Hypothalamus (tissue), 51 donors: ENCODE measurements at places on chromosomes 7 and 10.

DNA sequence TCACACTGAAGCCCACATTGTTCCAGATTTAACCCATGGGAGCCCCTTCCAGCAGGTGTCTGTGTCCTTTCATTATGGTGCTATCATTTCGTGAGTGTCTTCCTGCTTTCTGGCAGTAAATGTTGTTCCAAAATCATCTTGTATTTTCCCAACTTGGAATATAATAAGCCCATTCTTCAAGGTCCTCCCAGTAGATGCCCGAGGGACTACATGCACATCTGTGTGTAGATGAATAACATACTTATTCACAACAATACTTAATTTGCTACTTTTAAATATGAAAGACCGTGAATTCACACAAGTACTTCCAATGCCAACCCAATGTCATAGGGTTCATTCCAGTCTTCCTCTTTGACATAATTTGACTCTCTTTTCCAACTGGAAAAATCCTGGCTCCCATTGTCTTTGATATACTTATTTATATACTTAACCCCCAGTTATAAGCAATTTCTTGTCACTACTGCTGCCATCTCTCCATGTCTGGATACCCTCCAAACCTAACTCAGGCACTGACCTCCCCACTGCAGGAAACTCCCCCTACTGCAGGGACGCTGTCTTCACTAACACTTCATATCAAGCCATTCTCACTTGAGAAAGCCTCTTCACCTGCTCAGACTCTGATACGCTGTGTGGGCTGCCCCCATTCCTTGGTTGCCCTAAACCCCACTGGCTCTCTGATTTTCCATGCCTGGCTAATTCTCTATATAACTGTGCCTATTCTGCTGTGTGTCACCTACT, 1119.2 kb downstream of the CNTNAP2 start:
- DNase-seq = no peak

DNA sequence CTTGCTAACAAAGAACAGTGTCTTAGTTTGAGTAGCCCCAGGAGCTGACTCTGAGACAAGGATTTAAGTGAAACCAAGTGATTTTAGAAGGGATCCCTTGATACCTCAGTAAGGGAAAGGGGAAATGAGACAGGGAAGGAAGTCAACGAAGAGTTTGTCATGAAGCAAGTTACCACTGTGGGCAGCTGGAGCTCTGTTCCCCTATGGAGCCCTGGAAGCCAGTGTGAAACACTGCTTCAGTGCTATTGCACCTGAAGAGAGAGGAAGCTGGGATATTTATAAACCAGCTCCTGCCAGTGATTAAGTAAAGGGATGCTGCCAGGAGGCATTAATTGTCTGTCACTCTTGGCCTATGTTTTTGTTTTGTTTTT, 58.9 kb upstream of the WAPL start:
- no peak for DNase-seq

DNA sequence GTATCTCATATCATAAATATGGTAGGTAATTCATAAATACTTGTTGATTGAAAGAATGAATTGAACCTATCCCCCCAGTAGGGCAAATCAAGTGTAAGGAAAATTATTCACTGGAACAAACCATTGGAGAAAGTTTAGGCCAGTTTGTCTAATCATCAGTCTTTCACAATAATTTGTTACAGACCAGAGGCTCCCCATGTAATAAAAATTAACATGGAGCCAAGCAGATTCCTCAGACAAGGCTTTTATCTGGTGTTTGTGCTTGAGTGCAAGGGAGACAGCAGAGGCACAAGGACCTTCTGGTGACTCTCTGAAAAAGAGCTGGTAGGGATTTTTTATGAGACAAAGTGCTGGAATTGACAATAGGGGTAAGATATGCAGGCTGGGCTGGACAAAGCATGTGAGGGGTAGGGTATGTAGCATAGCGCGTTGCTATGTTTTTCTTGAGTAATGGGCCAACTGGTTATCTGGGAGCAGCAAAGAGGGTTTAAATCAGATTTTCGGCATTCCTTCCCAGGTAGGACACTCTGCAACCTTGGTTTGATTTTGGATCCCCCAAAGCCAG, 7.8 kb upstream of the PANK1 start:
- no peak for DNase-seq

- no peak for DNase-seq
Observed at GRCh38 chr7:138625849-138626230, 75.3 kb downstream of the SVOPL start.

DNA sequence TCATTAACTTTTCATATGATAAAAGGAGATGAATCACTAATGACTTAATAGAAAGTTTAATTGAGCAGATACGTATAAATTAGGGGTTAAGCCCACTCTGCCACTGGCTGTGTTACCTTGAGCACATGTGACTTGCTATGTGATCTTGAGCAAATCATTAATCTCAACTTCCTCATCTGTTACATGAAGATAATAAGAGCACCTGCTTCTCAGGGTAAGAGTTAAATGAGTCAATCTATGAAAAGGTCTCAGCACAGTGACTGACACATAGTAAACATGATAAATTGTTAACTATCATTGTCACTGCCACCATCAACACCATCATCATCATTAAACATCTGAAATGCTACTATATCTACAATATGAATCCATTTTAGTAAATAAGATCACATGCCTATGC, 110.8 kb downstream of the TPK1 start:
- no peak for DNase-seq

- DNase-seq = no peak
Observed at GRCh38 chr10:96720422-96721206, at the start of gene PIK3AP1. Gene PIK3AP1 (minus strand): TSS chr10:96720514. CDS start chr10:96720394, 120 bp downstream.

DNA sequence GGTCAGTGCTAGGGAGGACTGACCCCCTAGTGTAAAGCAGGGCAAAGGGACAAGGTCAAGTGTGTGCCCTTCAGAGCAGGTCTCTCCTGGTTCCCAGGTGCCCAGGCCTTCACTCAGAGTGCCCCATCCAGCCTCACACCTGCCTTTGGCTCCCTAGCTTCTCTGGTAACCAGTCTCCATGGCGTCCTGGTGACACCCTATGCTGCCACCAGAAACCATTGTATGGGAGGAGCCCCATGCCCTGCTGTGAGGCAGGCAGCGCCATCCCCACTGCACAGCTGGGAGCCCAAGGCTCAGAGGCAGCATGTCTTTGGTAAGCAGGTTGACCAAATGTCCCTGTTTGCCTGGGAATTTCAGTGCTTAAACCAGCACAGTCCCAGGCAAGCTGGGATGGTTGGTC, 33.1 kb upstream of the HMX3 start:
- no peak for DNase-seq
